ENCODE measurements at places on chromosomes 7 and 10.

DNA sequence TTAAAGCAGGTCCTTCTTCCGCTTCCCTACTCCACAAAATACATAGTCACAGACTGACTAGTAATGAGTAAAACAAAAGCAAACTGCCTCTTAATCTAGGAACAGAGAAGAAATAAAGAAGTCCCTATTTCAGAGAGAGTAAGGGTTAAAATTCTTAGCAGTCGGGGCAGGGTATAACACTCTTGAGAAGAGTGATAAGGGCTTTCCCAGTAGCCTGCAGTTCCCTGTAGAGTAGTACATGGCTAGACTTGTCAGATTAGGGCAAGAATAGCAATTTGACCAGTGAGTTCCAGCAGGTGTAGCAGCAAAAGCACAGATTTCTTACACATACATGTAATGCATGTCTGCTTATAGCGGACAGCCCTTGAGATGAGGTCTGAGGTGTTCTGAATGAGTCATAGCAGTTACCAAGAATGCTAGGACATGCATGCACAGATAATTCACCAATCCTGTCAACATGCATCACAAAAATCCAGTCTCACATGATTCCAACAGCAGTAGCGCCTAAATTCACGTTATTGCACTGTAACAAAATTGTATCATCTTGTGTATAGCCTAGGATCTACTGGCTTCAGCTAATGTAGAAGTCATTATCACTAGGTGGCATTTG is 40.7 kb downstream of the BTRC start:
- DNase-seq = no peak

DNA sequence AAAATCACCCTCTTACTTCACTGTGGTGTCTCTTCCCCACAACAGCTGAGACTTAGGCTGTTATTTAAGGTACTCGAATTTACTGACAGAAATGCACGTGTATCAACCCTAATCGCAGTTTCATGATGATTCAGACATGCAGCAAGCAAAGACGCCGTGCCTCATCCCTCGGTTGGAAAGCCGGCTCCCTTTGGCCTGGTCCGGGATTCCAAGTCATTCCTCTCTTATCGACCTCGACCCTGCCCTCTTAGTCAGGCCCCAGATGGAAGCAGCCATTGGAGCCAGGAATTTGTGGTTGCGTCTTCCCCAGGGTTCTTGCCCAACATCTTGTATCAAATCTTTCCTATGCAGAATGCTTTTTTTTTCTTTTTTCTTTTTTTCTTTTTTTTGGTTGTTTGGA is 229.5 kb downstream of the GATA3 start:
- no peak for DNase-seq

- DNase-seq = no peak
These were observed 34.7 kb downstream of the TOMM7 start for GRCh38 chr7:22787951-22788350.

- DNase-seq = no peak
These were observed 83.3 kb downstream of the CUL2 start for GRCh38 chr10:35006836-35007235.

GRCh38 chr7:108118959-108119358 is 11.2 kb downstream of the LAMB4 start:
- no peak for DNase-seq

Data from stimulated activated CD4-positive, alpha-beta T cell treated with anti-CD3 and anti-CD28 coated beads, Interleukin-12 subunit alpha, Interleukin-12 subunit beta, amount 100 ng/mL, for 48 hours (primary cell).